ENCODE measurements at places on chromosomes 2 and 18. TPM values are rescaled to one million over a fixed set of nuclear protein-coding genes. Genes with fewer than 3 reads are reported as not detected.

The RGPD5 gene
- 38.6 TPM for total RNA-seq

The NLRC4 gene
- total RNA-seq: 0.33 TPM

The KIF3C gene
- 5.3 TPM for total RNA-seq

The ADGRF3 gene
- total RNA-seq: 1.4 TPM

The SIX2 gene
- total RNA-seq: not detected

The TANC1 gene
- total RNA-seq: 0.86 TPM

The CDCA7 gene
- total RNA-seq: 59.9 TPM

The MEP1B gene
- total RNA-seq: not detected

The MAPK4 gene
- not detected for total RNA-seq

The ZAP70 gene
- total RNA-seq: 160 TPM

The HRH4 gene
- 0.65 TPM for total RNA-seq

The TMEM169 gene
- total RNA-seq: 2.7 TPM

DNA sequence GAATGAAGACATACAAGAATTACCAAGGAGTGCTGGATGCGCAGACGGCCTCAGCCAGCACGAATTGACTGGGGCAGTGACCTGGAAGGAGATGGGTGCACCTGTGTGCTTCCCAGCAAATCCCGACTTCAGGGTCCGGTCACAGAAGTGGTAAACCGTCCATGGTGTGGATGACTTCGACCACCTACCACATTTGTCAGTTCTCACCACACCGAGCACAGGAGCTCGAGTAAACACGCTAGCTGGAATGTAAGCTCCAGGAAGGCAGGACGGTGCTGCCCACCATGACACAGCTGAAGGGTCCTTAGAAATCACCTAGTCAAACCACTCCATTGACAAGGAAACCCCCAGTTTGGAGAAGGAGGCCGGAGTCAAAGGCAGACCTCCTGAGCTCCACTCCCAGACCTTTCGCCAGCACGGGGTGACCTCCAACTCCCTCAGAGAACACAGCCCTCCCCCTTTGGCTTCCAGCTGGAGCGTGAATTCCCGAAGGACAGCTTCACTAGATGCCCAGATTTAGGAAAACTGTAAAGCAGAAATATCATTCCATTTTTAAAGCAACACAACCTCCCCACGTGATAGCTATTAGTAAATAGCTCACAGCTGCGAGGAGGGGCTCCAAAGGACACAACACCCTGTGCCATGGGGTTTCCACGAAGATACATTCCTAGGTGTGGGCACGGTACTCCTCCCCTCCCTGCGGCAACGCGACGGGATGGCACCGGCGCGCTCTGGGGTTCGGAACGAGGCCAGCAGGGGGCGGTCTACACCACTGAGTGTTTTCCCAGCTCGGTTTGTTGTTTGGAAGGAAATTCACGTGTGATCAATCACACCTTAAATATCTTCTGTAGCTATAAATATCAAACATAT lies 34.1 kb upstream of the GNAL start:
- peak; percentile 64 for DNase-seq

GRCh38 chr2:218216674-218217359 lies at the start of gene ARPC2:
ARPC2 (plus strand) TSS chr2:218217189; CDS start chr2:218217471, 282 bp downstream.
- peak; percentile 97 for DNase-seq

- DNase-seq: no peak
Measured at GRCh38 chr2:177201919-177202346, 10.7 kb upstream of the HNRNPA3 start.

- no peak for DNase-seq
Measured at GRCh38 chr18:2002151-2002550, 569.2 kb downstream of the METTL4 start.

DNA sequence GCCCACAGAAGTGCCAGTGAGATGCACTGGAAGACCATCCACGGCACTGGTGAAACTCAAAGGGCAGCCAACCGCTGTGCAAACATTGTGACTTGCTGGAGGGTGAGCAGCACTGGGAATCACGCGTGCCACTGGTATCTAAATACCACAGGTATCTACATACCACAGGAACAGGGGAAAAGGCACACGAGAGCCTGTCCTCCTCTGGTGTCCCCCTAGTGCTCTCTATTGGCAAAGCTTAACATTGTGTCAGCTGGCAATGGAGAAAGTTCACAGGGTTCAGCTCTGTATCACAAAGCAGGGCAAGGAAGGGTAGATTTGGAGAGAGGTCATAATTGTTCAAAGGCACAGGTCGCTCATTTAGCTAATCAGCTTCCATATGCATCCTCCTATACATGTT lies 12.6 kb upstream of the SEC11C start:
- DNase-seq: no peak

- no peak for DNase-seq
Measured at GRCh38 chr2:188620916-188621315, 329.2 kb downstream of the GULP1 start.

DNA sequence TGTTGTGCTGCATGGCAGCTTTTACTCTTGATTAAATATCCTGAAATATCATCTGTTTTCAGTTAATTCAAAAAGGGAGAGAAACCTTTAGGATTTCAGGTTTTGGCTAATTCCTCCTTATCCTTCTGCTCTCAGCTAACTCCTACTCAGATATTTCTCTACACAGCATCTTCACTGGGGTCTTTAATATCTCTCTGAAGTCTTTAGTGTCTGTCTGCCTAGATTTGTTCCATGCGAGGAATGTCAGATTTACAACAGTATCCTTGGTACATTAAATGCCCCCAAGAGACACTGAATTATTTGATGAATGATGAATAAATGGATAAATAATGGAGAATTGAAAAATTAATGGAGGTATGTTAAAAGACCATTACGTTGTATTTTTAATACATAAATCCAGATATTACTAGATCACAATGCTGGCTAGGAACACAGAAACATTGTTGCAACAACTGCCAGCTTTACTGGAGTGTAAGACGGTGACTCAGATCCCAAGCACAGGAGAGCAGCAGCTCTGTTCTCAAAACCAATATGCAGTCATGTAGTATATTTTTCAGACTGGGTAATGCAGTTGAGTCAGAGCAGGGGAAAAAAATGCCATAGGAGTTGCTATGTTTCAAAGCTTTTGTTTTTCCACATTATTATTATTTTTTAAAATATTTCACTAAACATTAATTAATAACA lies 388.0 kb upstream of the SYT4 start:
- no peak for DNase-seq

DNA sequence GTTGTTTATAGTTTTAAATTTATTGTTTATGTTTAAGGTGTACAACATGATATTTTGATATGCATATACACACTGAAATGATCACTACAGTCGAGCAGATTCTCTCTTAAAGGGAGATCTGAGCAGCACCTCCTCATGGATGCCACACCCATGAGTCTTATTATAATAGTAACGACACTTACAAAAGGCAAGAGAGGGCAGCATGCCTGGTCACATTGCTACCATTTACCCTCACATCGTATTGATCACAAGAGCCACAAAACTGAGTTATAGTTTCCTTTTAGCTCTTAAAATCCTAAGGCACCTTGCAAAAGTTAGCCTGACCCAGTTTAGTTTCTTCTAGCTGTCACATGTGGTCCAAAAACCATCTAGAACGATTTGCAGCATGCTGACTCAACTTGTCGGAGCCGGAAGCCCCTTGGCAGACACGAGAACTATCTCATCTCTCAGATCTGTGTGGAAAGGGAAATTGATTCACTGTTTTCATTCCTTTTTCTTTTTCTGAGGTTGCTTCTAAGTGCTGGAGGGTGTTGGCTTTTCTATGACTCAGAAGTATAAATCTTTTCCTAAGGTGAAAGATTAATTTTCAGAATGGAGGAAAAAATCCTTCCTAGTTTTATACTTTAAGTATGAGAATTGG lies 85.3 kb downstream of the CDC42EP3 start:
- DNase-seq: peak; percentile 85

DNA sequence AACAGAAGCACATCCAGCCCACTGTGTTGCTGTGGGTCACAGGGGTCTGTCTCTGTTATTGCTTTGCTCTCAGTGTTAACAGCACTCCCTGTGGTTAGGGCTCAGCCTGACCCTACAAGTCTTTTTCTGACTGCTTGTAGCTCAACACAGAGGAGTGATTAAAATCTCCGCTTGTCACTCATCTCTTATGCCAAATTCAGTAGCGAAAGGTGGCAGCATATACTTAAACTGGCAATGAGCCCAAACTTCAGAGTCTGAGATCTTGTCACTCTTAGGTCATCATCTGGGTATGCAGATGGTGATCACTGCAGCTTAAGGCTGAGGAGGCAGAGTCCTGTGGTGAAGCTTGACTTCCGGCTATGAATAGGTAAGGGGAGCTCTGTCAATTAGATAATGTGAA lies 63.3 kb upstream of the CSRNP3 start:
- DNase-seq: no peak

GRCh38 chr2:67560771-67561456 lies 163.8 kb downstream of the ETAA1 start:
- DNase-seq: no peak

DNA sequence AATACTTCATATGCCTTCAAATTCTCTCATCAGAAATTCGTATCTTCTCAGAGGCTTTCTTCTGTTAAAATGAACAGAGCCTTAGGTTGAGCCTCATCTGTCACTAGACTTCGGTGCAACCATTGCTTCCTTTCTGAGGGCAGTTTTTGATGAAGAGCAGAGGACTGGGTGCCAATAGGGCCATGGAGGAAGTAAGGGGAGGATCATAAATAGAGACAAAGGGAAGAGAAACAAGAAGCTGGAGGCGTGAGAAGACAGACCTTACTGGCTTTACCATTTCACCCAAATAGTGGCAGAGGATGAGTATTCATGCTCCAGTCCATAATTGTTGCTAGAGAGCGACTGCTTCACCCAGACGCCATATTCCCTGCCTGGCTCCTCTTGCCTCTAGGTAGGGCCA lies 215.6 kb upstream of the PKDCC start:
- no peak for DNase-seq

GRCh38 chr2:188285774-188286173 lies 5.9 kb upstream of the GULP1 start:
- no peak for DNase-seq

- no peak for DNase-seq
Measured at GRCh38 chr2:101112772-101113157, 38.4 kb downstream of the TBC1D8 start.

DNA sequence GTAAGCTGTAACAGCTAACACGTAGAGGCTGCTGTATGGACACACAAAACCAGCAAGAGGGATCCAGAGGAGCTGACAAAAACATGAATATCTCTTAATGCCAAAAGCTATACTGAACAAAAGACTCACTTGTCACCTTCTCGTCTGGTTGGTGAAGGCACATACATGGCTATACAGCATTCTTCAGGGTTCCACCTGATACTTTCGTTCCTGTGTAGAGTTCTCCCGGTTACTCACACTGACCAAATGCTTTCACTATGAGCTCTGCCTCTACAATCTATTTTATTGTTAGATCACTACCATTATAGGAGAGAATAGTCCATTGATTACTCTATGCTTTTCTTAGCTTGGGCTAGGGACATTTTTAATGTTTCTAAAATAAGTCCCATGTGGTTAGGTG lies 193.1 kb downstream of the HNMT start:
- DNase-seq: no peak

GRCh38 chr2:61350777-61351176 lies 120.1 kb downstream of the USP34 start:
- no peak for DNase-seq

GRCh38 chr2:1677821-1678165 lies 66.5 kb downstream of the PXDN start:
- no peak for DNase-seq

DNA sequence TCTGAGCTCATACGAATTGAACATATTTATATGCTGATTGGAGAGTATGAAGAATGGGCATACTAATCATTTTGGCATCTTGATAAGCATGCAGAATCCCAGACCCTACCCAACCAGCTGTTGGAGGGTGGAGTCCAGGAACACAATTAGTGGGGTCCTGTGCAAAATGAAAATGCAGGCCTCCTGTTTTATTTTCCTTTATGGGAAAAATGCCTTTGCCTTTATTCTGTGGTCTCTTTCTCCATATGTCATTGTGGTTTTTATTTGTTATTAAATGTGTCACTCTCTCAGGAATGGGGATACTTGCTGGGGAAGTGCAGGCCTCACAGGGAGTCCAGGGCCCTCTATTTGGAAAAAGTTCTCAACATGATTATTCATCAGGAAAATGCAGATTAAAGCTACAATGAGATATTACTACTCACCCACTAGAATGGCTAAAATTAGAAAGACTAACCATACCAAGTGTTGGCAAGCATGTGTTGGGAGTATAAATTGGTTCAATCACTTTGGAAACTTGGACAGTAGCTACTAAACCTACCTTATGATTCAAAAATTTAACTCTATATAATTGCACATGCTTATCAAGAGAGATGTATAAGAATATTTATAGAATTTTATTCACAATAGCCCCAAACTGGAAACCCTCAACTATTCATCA lies 223.1 kb upstream of the FBXO11 start:
- no peak for DNase-seq

DNA sequence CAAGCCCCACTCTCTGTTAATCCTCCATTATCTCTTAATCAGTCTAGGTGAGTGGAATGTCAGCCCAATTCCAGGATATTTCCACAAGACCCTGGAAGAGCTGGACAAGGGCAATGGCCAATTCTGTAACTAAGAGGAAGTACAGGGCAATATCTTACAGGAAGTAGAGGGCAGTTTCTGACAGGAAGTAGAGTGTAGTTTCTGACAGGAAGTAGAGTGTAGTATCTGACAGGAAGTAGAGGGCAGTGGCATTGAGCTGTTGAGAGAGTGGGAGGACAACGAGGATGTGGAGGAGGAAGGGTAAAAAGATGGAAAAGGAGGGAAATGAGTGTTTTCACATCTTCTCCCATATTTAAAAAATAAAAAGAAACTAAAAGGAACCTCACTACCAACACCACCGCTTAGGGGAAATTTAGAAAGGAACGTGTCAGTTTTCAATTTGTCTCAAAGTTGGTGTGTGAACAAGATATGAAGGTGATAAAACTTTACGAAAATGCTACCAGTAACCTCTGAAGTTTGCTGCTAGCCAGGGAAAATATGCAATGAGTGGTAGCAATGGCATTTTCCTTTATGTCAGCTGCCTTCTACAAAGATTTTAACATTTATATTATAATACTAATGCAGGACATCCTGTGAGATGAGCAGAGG lies 430.9 kb upstream of the HNRNPA3 start:
- DNase-seq: no peak

DNA sequence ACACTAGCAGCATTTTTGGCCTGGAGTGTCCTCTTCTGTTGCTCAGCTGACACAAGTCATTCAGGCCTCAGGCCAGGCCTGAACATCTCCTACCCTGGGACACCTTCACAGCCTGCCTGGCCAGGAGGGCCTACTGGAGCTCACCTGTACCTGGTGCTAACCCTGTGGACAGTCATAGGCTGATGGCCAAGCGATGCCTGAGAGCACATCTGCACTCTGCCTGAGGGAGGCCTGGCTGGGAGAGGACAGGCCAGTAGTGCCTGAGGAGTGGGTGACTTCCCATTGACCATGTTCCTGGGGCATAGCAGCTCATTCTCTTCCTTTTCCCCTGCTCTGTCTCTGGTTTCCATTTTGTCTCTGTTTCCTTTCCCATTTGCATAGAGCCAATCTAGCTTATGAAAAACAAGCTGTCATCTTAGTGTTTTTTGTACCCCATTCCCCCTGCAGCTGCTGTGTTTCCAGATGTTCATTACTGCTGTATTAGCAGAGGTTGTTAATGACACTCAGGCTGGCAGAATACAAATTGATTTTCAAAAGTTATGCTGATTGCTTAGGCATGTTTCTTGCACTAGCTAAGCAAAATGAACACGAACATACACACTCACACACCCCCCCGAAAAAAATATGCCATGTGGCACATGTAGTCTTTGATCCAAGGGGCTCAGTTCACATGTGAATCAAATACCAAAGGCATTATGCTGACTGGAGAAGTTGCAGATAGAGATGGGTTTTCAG lies 149.7 kb upstream of the HS6ST1 start:
- DNase-seq: no peak

GRCh38 chr2:165055082-165055851 lies 99.9 kb upstream of the SLC38A11 start:
- DNase-seq: no peak

Data from activated CD4-positive, alpha-beta memory T cell treated with anti-CD3 and anti-CD28 coated beads for 36 hours (primary cell).